Activated CD4-positive, alpha-beta memory T cell treated with anti-CD3 and anti-CD28 coated beads, Interleukin-2, amount 10 ng/mL, durations not matched to agents 7 days and 5 days (primary cell): ENCODE measurements at places on chromosomes 2 and 18. TPM values are rescaled to one million over a fixed set of nuclear protein-coding genes. Genes with fewer than 3 reads are reported as not detected.

- DNase-seq: no peak
Observed at GRCh38 chr2:135162786-135163185, 110.7 kb downstream of the RAB3GAP1 start.

DNA sequence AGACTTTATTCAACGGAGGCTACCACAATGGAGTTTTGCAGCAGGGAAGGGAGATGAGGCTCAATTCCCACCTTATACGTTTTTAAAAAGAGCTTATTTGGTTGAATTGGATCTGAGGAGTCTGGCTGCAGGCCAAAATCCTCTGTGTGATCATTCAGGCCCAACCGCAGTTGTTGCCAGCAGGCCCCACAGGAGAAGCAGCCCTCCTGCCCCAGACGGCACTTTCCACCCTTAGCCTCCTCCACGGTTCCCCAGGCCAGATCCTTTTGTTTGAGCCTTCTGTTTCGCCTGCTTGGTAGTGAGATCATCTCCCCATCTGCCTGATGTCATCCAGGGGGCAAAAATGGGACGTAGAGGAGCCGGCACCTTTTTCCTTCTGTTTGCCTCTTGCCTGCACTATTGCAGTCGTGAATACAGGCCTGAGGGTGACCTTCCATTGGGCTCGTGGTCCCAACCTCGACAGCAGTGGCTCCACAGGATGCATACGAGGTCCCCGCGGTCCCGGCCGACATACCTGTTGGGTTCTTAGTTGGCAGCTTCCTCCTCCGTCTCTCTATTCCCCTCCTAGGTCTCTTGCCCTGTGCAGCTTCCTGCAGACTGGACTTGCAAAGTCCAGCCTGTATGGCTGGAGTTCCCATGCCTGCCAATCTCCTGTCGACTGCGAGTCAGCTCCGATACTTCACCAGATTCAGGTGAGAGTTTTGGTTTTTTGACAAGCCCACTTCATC lies 9.3 kb upstream of the GPR35 start:
- DNase-seq: no peak

DNA sequence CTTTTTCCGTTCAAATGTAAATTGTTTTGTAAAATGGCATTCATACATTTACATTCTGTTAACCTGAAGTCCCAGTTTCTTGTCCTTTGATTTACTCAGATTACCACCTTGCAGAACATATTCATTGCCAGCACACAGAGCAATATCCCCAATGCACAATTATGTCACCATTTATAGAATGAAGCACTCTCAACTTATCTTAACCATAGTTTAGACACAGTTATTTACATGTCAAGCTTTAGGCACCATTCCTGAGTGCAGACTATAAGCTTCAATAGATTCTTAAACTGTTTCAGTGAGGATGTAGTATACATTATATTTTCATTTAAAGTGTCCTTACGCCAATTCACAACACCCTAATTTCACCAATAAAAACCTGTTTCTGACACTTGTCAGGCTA lies 1977.9 kb downstream of the SUCLG1 start:
- no peak for DNase-seq

DNA sequence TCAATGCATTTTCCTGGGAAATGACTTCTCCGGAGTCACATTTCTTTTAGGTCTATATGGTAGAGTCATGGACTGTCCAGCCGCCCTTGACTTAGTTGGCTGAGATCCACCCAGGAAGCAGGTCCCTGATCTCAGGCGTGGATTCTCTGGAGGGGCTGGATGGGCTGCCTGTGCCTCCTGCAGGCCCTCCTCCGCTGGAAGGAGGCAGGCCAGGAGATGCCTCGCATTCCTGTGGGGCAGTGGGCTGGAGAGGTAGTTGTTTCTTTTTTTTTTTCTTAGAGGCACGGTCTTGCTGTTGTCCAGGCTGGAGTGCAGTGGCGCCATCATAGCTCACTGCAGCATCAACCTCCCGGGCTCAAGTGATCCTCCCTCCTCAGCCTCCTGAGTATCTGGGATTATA lies 129.0 kb upstream of the MYCN start:
- DNase-seq: no peak

GRCh38 chr2:219871351-219871750 lies 243.9 kb downstream of the SLC4A3 start:
- no peak for DNase-seq

DNA sequence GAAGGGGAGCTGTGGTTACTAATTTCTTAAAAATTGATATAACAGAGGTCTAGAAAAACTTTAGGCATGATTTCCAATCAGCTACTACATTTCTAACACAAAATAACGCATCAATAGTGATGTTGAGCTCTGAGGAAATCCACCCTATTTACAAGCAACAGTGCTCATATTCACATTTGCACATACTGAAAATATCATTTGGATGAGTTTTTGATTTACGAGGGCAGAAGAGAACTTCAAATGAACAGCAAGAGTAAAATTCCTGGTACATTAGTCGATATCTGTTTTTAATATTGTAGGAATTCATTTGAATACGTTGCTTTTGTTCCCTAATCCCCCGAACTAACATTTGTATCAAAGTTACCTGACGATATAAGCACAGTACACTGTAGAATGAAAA lies 761.0 kb upstream of the POU3F3 start:
- no peak for DNase-seq

DNA sequence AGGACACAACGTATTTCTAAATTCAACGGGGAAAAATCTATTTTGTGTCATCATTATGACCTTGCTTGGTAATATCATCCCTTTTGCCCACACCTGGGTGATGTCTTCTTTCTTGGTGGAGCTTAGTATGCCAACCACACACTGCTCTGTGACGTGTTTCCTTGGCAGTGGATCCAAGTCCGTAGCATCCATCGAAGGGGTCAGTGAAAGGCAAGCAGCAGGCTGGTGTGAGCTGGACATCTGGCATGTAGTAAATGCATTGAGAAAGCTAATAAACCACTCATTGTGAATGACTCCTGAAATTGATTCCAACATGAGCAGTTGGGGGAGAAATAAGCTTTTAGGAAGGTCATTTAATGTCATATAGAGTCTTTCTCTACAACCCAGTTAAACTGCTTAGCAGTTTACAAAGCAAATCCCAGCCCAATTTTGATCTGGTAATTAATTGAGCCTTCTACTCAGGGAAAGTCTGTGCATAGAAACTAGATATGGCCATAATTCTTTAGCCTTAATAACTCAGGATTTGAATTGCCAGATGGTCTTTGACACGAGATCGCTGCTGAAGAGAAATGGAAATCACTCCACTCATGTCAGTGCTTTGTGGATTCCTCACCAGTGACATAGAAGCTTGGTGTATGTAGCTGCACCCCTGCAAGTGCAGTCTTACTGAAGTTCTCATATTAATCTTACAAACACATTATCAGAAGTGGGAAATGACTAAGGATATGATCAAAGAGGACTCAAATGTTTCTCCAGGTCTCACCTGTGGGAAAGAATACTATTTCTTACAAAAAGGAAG lies 494.8 kb downstream of the CMPK2 start:
- DNase-seq: no peak

DNA sequence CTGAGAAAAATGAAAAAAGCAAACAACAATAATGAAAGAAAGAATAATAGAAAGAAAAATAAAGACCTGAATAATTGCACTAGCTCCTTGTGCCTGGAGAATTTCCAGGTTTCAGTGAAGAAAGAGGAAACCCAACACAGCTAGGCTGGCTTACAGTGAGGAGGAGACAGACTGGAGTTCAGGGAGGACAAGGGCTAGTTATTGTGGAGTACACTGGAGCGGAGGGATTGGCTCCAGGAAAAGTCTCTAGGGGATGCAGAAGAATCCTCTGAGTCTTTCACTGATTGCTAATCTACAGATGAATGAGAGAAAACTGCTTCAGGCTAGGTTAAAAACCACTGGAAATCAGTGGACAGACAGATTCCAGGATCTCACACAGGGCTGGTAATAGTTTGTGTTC lies 163.6 kb upstream of the RBMS1 start:
- no peak for DNase-seq

- DNase-seq: peak; percentile 66
Observed at GRCh38 chr2:10412380-10412779, 35.7 kb downstream of the ODC1 start.

GRCh38 chr2:8710951-8711350 lies 29.1 kb downstream of the ID2 start:
- DNase-seq: no peak

DNA sequence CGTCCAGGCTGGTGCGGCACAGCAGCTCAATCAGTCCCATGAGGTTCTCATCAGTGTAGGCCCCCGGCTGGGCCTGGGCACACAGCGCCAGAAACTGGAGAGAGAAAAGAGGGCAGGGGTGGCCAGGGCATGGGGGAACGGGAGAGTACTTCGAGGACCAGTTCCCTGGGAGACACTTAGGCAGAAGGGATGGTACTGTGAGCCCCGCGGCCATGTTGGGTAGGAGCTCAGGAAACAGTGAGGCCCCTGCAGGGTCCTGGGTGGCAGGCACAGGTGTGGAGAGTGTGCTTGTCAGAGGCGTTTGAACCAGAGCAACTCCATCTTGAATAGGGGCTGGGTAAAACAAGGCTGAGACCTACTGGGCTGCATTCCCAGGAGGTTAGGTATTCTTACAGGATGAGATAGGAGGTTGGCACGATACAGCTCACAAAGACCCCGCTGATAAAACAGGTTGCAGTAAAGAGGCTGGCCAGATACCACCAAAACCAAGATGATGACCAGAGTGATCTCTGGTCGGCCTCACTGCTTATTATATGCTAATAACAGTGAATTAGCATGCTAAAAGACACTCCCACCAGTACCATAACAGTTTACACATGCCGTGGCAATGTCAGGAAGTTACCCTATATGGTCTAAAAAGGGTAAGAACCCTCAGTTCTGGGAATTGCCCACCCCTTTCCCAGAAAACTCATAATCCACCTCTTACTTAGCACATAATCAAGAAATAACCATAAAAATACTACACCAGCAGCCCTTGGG lies 51.9 kb upstream of the SEMA4C start:
- no peak for DNase-seq

GRCh38 chr2:72137498-72138010 lies 10.1 kb downstream of the CYP26B1 start:
- DNase-seq: peak; percentile 57

GRCh38 chr2:6909431-6910385 lies 7.5 kb upstream of the RNF144A start:
- peak; percentile 66 for DNase-seq

GRCh38 chr18:58552057-58552461 lies 76.8 kb downstream of the ALPK2 start:
- DNase-seq: no peak

DNA sequence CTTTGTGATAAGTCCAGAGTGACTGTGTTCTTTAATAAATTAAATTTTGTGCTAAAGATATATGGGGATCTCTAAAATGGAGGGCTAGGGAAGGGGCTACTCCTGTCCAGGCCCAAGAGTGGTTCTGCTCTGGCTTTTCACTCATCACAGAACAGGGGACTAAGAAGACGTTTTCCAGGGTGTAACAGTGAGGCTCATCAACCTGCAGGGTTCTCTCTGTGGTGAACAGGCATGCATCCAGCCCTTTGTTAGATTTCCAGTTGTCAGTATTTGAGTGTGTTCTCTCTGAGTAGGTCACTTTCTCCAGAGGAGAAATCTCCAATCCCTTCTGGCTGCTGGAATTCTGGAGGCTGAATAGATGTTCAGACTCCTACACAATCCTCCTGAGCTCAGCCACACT lies 408.9 kb downstream of the PLCL1 start:
- DNase-seq: no peak

- no peak for DNase-seq
Observed at GRCh38 chr2:178006710-178007109, 65.9 kb downstream of the PDE11A start.

DNA sequence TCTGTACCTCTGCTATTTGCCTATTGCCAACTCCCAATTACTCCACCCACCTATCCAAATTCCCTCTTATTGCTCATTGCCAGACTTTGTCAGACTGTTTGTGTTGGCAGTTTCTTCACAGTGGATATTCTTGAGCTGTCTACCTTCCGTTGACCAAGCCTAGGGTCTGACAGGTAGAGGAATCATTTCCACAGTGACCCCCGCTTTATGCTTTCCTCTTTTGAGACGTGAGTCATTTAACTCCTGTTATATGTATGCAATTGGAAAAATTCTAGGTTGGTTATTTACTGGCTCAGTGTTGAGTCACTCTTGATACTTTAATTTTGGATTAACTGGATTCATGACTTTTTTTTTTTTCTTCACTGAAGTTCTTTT lies 187.7 kb downstream of the IRS1 start:
- DNase-seq: no peak

GRCh38 chr2:172823261-172823850 lies 87.7 kb downstream of the RAPGEF4 start:
- no peak for DNase-seq

GRCh38 chr2:109498906-109499305 lies 114.9 kb downstream of the SEPTIN10 start:
- DNase-seq: no peak

DNA sequence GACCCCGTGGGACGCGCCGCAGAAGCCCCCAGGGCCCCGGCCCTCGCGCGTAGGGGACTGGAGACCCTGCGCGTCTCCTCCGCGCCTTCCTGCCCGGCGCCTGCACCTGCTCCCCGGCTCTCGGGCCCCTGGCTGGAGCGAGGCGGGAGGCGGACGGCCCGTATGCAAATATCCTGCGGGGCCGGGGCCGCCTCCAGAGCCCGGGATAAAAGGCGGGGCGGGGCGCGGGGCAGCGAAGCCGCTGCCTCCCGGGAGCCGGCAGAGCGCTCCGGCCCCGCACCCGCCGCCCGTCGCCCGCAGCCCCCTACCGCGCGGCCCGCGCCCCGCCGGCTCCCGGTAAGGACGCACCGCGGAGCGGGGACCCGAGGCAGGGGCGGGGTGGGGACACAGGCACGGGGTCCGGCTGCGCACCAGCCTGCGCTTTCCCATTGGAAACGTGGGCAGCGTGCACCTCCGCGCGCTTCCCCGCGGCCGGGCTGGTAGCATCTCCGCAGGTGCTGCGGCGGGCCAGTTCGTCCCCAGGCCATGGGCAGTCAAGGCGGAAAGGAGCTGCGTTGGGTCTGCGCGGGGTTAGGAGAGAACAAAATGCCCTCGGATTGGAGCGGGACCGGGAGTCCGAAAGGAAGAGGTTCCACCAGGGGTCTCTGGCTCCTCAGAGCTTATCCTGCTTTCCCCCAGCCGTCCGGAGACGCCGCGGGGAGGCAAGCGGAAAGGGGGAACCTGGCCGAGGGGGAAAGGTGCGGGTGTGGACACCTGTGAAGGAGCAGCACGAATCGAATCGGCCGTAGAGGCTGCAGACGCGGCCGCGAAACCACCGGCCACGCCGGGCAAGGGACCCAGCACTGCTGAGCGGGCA lies at the start of gene ATP6V1C2:
ATP6V1C2 (plus strand) TSS at position 235 of the 856 bp plus-strand sequence. CDS start 1,220 bp downstream, outside the sequence.
- no peak for DNase-seq

DNA sequence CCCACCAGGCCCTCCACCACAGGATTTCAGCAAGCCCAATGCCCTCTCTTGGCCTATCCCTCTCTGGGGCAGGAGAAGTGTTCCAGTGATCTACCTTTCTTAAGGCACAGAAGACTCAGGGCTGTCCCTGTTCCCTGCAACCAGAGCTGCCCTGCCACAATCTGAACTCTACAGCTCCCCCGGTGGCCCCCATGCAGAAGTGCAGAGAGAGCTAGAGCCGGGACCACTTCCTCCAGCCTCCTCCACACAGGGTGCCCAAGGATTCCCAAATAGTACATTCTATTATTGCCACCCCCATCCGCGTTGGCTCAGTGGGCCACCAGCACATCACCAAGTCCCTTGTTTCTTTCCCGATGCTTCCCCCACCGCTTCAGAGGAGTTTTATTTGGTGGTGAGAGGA lies 114.8 kb upstream of the PTPRM start:
- no peak for DNase-seq

LHCGR gene
- total RNA-seq: not detected

SLC38A11 gene
- total RNA-seq: not detected

CTAGE1 gene
- not detected for total RNA-seq

ANKRD30BL gene
- not detected for total RNA-seq

CXCR1 gene
- 2.7 TPM for total RNA-seq

APLF gene
- total RNA-seq: 3.6 TPM

FAM136A gene
- 37.4 TPM for total RNA-seq

RNF125 gene
- 43.8 TPM for total RNA-seq
